ENCODE measurements at places on chromosomes 3 and 15. TPM values are rescaled to one million over a fixed set of nuclear protein-coding genes. Genes with fewer than 3 reads are reported as not detected.

- no peak for DNase-seq
Observed at GRCh38 chr15:88956263-88956662, 43.1 kb upstream of the MFGE8 start.

DNA sequence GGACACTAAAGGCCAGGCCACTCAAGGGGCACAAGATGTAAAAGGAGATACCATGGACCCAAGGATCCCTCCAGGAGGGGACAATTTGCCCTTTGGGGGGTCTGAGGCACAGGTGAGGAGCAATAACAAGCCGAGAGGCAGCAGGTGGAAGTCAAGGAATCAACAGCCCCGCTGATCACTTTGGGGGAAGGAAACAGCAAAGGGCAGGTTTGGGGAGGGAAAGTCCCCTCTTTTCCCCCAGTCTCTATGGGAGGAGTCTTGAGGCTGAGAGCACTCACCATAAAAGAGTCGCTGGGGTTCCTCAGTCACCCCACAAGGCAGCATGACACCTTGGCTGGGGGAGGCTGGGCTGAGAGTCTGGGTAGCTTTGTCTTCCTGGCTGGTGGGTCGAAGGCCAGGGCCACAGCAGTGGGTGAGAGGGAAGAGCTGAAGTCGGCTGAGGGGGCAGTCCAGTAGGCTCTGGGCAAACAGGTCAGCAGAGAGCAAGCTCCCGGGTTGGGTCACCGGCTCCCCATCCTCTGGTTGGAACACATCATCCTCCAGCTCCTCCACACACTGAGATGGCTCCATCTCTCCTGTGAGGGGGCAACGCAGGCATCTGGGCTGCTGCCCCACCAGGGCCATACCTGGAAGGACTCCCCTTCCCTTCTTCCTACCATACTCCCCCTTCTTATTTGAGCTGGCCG, 3.0 kb downstream of the BMF start:
- no peak for DNase-seq

DNA sequence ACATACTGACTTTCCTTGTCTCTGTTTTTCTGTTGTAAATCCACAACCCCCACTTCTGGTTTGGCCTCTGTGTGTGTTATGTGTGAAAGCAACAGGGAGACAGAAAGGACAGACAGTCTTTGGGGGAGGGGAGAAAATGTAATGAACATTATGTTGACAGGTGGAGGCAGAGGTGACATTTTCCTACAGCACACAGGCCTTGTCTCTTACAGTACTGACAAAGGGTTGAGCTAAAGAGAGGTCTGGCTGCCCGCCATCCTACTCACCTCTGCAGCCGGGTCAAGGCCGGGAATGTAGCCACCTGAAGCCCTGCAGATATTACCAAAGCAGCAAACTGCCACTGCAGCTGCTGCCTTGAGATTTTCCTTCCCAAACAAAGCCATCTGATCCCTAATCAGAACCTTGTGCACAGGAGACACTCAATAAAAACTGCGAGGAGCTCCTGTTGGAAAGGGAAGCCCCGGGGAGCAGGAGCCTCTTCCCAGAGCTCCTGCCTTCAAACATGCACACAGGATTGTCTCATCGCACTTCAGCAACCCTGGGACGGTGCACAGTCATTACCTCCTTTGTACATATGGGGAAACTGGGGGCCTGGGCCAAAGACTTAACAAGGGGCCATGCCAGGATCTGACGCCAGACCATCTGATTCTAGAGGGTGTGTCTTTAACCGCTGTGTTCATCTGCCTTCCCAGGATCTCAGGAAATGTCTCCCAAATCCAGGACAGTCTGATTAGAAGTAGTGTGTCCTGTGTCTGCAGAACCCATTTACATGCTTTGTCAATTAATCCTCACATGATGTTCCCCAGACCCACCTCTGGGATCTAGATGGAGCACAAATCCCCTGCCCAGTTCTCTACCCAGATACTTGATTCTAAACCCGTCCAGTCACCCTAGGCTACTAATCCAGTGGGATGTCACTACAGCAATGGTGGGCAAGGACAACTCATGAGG, 14.2 kb downstream of the MYO5C start:
- no peak for DNase-seq

Gene CD200R1
- not detected for total RNA-seq

DNA sequence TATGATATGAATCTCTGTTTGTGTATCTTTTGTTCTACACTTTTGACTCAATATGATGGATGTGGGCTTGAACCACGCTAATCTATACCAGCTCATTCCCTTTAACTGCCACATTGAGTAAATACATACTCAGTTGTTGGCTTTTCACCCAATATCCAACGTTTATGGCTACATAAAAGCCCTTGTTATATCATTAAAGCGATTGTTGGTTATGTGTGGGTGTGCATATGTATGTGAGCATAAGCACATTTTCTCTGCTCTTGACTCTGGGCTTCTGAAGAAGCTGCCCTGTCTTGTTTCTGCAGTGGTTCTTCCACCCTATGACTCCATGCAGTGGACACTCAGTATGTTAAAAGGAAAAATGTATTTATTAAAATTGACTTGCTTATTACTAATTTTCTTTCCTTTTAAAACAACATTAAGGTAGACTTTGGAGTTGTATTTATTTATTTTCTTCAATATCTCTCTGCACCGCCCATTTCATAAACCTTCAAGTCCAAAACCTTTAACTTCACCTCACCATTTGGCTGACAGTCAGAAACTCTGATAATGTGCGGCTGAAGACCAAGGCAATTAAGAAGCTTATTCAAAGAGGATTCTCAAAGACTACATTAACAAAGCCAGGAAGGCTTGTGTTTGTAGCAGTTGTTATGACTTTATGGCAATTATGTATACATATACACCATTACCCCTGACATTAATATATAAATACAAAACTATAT, 156.1 kb downstream of the THRB start:
- no peak for DNase-seq
